Fibroblast of skin of right biceps (primary cell): ENCODE measurements at places on chromosomes 2 and 18.

GRCh38 chr2:232521959-232522622, 1.9 kb downstream of the PRSS56 start:
- peak; percentile 13 for DNase-seq

DNA sequence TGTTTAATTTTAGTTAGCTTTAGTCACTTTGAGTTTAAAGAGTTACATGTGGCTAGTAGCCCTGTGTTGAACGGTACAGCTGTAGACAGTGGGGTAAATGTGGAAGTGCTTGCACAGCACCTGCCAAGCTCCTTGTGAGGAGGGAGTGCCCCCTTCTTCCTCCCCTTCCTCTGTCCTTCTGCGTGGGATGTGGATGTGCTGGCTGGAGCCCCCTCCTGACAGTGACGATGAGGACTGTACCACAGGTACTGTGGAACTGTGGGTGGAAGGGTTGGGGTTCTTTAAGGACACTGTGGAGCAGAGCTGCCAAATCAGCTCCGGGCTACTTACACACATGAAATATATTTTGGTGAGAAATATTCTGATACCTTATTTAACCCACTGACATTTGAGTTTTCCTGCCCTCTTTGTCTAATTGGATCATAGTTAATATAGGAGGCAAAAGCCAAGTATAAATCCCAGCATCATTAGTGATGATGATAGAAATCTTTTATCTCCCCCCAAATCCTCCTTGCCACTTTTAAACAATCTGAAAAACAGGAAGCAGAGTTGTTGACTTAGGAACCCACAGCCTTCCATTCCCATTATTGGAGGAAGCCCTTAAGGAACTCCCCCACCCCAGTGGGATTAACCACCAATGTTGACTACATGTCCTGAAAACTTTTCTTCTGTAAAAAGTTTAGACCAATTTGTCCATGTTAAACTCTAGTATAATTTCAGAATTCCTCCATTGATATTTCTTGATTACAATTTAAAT, 181.3 kb downstream of the PTPRM start:
- DNase-seq, result peak; percentile 11

GRCh38 chr2:127768775-127769479, 42.0 kb downstream of the WDR33 start:
- DNase-seq, result no peak

GRCh38 chr2:236636714-236637470, 67.3 kb downstream of the ACKR3 start:
- DNase-seq, result no peak
